Activated T-helper 1 cell treated with anti-CD3 and anti-CD28 coated beads, Interleukin-2, amount 50 U/mL, for 16 hours (primary cell): ENCODE measurements at places on chromosomes 13 and 19.

DNA sequence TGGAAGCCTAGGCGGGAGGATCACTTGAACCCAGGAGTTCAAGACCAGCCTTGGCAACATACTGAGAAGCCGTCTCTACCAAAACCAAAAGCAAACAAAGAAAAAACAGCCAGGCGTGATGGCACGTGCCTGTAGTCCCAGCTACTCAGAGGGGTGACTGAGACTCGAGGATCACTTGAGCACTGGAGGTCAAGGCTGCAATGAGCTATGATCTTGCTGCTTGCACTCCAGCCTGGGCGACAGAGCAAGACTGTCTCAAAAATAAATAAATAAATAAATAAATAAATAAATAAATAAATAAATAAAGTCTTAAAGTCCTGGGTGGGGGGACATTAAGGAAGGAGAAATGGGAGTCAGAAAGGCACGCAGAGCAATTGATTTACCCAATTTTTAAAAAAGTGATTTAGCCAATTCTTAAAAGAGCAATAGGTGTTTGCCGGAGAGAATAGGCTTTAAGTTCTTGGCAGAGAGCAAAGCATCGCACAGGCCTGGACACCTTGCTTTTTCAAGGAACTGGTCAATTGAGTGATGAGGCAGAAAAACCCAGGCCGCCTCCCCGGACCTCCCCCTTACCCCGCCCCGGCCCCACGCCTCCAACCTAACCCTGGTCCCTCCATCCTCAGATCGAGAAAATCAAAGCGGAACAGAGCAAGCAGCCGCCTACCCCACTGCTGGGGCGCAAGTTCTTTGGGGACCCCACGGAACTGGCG lies 9.5 kb upstream of the SHKBP1 start:
- no peak for DNase-seq

- no peak for DNase-seq
Measured at GRCh38 chr13:34863360-34864135, 78.5 kb upstream of the NBEA start.

- DNase-seq: no peak
Measured at GRCh38 chr19:44810234-44811121, 1.6 kb downstream of the BCAM start.

DNA sequence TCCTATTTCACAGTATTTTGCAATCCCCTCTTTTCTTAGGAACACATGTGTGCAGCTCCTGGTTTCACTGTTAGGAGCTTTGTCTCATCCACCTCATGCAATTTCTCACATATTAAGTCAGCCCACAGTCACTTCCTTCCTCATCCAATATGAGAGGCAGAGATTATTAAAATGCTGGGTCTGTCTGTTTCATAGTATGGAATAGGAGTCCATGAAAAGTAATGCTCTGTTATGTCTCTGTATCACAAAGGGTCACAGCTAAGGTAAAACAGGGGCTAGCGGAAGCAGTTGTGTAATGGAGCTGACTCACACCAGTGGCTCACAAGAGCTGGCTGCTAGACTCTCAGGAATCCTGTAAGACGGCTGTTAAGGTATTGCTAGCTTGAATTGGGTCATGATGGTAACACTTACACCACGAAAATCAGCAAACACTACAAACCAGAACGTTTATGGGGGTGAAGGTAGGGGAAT lies 216.5 kb downstream of the EFNB2 start:
- DNase-seq: no peak

DNA sequence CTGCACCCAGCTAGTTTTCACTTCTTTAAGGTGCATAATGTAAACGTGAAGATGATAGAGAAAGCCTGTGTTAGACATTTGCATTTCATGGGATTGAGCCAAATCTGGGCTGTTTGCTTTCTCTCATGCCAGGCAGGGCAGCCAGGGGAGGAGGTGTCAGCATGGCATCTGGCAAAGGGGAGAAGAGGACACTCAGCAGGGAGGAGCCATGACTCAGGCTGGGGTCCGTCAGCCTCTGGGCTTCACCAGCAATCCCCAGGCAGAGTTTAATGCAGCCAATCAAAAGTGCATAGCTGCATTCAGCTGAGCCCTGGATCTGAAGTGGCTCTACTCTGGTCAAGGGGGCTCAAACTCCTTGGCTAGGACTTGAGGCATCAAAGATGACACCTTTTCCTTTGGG lies 23.5 kb downstream of the EBPL start:
- DNase-seq: no peak

DNA sequence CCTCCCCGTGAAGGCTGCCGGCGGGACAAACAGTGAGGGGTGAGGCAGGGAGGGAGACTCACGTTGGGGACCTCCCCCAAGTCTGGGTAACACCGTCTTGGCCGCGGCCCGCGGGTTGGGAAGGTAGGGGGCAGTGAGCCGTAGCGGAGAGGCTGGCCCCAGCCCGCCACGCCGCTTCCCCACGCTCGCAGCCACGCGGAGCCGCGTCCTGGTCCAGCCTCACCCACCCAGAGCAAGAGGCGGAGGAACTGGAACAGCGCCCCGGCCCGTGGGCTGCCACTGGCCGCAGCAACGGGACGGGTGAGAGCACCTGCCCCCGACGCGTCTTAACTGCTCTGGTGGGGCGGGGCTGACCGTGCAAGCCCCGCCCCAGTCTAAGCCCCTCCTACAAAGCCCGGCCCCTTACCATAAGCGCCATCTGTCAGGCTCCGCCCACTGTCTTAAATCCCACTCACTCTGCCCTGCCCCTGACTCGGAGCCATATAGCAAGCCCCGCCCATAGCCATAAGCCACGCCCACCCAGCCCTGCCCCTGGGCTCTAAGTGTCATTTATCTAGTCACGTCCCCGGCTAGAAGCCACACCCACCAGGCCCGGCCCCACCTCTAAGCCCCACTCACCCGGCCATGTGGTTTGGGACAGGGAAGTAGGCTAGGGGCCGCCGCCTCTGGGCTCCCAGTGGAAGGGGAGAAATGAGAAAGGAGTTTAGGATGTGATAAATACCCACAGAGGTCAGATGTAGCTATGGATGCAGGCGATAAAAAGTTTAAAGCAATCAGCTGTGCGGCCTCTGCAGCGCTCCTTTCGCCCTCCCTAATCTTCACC lies 2.1 kb upstream of the CCL25 start:
- peak; percentile 77 for DNase-seq
